Fibroblast of skin of right biceps (primary cell): ENCODE measurements at places on chromosomes 4 and X.

DNA sequence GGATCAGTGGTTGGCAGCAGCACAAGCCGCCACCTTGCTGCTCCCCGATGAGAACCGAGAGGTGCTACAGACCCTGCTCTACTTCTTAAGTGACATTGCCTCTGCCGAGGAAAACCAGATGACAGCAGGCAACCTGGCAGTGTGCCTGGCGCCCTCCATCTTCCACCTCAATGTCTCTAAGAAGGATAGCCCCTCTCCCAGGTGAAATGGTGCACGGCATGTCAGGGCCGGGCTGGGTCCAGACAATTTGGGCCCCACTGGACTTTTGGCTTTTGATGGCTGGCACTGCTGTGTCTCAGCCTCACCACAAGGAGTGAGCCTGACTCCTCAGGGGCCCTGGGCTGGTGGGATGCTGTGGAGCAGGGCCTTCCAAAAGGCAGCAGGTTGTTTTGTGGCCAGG is 74.1 kb downstream of the STARD8 start:
- no peak for DNase-seq

- DNase-seq, result no peak
These were observed 437.3 kb upstream of the NDST3 start for GRCh38 chr4:117596917-117597480.

DNA sequence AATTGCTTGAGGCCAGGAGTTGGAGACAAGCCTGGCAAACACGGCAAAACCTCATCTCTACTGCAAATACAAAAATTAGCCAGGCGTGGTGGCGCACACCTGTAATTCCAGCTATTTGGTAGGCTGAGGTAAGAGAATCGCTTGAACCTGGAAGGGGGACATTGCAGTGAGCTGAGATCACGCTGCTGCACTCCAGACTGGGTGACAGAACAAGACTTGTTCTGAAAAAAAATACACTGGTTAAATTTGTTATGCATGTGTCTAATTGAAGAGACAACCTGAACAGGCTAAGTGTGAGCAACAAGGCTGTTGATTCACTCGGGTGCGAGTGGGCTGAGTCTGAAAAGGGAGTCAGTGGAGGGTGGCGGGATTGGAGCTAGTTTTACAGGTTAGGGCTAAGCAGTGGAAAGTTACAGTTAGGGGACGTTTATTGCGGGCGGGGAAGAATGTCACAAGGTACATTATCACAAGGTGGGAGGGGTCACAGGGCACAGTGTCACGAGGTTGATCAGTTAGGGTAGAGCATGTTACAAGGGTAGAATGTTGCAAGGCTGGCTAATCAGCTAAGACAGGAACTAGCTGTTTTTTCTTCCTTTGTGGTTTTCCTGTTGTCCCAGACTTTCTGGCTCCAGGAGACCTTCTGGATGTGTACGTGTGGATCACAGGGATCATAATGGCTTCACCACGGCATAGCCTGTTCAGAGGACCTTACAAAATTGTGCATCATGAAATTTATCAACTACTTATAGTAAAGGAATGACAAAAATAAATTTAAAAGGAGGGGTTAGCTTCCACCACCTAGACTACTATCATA is 115.8 kb downstream of the NAA11 start:
- peak; percentile 10 for DNase-seq

- DNase-seq, result peak; percentile 0
These were observed 34.8 kb downstream of the GPR101 start for GRCh38 chrX:136999024-136999423.

DNA sequence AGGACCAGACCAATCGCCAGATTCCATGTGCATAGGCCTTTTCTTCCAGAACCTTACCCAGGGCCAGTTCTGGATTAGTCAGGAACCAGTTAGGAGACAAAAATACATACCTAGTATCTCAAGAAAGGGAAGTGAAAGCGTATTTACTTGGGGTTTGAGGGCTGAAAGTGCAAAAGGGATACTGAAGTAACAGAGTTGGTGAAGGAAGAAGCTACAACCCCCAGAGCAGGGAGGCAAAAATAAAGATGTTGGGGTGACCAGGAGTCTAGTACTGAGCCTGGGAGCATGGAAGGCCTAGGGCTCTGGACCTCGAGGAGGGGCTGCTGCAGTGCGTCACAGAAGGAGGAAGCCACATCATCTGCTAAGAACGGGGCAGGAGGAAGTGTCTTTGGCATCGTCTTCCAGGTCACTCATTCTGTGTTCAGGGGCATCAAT is 38.3 kb downstream of the TKTL1 start:
- no peak for DNase-seq
